Muscle of back (tissue), 13 donors: ENCODE measurements at places on chromosomes 1 and 21.

DNA sequence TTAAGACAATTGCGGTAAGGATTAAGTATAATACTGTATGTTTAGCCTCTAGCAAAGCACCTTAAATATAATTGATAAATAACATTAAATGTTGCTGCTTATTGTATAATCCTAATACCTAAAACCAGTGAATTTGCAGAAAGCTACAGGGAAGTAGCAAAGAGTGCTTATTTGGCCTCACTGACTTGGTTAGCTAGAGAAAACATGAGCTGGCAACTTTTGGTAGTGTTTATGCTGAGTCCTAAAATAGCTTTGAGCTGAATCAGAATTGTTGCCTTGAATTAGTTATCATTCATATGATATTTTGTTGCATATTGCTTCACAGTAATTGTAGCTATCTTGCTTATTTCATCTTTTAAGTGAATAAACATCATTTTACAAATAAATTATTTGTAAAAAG is 3.5 kb downstream of the TRIM67 start:
- DNase-seq = no peak

GRCh38 chr1:225745273-225745672 is 32.4 kb upstream of the SRP9 start:
- no peak for DNase-seq

DNA sequence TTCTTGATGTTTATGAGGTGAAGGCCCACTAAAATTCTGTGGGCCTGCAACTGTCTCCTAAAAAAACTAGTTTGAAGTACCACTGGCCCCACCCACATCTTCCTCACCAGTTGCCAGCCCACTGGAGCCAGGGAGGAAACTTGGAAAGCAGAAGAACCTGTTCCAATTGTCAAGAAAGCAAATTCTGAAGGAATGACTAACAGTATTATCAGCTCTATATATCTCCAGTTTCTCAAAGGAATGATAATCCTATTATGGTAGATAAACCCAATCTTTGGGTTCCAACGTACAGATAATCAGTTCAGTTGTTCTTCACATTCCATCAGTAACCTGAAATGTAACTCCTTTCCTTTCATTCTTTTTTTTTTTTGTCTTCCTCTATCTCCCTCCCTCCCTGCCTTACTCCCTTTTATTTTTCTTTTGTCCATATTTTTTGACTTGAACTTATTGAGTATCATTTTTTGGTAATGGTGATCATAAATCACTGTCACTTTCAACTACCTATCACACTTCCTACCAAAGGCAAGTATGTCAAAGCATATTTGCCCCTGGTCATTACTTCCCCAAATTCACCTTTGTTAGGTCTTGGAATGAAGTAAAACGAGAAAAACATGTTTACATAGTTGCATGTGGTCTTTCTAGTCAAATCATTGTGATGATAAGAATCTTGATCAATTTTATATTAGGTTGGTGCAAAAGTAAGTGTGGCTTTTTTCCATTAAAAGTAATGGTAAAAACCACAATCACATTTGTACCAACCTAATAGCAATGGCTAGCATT is 943.4 kb downstream of the TTLL7 start:
- DNase-seq = no peak

- DNase-seq = no peak
These were observed 112.9 kb downstream of the MAB21L3 start for GRCh38 chr1:116224111-116224510.

DNA sequence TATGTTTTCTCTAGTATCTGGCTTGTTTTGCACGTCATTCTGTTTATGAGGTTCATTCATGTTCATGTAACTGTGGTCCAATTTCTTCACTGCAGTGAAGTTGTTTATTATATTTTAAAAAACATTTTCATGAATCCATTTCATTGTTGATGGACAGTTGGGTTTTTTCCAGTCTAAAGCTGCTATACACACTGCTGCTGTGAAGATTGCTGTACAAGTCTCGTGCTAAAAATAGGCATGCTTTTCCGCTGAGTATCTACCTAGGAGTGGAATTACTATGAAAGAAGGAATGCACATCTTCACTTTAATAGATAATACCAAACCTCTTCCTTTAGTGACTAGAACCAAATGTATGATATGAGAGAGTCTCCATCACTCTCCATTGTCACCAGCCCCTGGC is 49.0 kb upstream of the ETS2 start:
- peak; percentile 82 for DNase-seq

GRCh38 chr1:11860083-11860482 is 1.3 kb upstream of the NPPB start:
- no peak for DNase-seq

DNA sequence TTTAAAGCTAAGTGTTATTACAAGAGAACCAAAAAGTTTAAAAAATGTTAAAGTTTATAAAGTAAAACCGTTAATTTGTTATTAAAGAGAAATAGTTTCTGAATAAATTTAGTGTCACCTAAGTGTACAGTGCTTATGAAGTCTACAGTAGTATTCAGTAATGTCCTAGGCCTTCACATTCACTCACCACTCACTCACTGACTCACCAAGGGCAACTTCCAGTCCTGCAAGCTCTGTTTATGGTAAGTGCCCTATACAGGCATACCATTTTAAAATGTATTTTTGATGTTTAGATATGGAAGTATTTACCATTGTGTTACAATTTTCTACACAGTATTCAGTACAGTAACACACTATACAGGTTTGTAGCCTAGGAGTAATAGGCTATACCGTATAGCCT is 60.1 kb upstream of the GCLM start:
- no peak for DNase-seq

GRCh38 chr21:15066123-15066575 is 1.3 kb upstream of the NRIP1 start:
- no peak for DNase-seq

- no peak for DNase-seq
These were observed 2.1 kb upstream of the RAP1GAP start for GRCh38 chr1:21670956-21671902.

DNA sequence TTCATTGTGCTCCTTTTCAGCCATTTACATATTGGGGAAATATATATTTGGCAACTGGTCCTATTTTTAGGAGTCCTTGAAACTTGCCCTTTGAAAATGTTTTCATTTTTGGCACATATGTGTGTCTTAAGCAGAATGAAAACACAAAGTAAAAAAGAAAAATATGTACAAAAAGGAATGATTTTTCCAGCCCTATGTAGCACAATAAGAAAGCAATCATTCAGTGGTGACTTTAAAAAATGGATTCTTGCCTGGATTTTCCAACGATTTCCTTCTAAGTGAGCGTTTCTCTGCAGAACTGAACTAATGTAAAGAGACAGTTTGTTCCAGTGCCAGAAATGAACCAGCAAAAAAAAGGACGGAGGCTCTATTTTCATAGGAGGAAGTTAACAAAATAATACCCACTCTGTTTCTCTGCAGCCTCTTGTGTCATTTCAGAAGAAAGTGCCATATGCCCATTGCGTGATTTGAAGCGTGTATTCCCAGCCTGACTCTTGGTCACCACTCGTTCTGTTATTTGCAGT is 340.1 kb downstream of the SETD4 start:
- peak; percentile 68 for DNase-seq

GRCh38 chr1:114638910-114639309 is 30.9 kb downstream of the DENND2C start:
- no peak for DNase-seq

DNA sequence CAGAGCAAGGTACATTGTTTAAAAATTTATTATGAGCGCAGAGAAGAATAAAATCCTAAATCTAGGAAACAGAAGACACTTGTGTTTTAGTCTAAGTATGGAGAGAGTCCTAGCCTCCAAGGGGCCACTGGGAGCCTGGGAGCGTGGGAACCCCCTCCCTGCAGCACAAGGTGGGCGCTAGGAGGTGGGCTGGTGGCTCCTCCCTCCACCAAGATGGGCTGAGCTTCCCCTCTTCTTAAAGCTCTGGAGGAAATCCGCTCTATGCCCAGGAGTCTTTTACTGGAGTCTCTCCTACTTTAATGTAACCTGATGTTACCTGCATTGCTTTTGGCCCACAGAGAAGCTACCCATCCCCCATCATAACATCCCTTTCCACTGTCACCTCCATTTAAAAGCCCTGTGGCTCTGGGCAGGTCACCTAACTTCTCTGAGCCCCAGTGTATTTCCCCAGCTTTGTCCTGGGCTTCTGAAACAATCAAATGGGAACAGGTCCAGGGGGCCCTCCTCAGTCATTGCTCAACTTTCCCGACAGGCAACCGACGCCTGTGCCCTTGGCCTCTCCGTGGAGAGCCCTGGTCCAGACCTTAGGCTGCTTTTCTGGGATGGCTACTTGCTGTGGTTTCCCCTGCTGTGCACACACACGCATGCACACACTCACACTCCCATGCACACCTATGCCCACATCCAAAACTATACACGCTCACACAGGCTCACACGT is 181.5 kb downstream of the NPHP4 start:
- no peak for DNase-seq

- DNase-seq = no peak
These were observed 54.7 kb downstream of the ELK4 start for GRCh38 chr1:205576805-205577761.

GRCh38 chr21:45820171-45821091 is 161.1 kb upstream of the COL6A1 start:
- DNase-seq = peak; percentile 91

GRCh38 chr1:235865565-235866204 is 1.0 kb downstream of the LYST start:
- DNase-seq = no peak

- DNase-seq = no peak
These were observed 119.7 kb downstream of the TGFB2 start for GRCh38 chr1:218464871-218465270.

DNA sequence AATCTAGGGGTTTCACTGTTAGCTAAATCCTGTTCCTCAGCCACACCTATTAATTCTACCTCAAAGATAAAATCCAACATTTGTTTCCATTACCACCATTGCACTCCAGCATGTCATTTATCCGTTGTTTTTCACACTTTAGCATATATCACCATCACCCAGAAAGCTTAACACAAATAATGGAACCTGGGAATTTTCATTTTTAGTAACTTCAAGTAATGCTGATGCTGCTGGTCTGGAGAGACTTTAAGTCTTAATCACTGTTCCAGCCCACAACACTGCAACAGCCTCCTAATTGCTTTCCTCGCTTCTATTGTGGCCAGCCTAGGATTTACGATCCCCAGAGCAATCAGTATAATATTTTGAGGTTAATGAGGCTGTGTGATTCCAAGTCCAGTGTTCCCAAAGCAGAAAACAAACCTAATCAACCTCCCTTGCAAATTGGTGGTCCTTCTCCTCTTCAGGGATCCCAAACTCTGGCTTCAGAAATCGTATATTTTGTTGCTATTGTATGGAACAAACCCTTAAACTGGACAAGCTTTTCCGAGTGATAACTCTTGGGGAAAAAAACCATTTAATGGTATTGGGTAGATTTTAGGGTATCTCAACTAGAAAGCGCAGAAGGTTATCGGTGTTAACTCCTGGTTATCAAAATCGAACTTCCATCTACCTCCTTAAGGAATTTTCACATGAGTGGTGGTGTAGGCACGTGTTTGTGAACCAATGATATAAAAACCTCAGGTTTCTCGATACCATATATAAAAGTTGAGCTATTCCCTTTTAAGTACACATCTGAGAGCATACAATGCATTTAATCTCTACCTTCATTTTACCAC is 50.0 kb upstream of the BOLA1 start:
- no peak for DNase-seq

DNA sequence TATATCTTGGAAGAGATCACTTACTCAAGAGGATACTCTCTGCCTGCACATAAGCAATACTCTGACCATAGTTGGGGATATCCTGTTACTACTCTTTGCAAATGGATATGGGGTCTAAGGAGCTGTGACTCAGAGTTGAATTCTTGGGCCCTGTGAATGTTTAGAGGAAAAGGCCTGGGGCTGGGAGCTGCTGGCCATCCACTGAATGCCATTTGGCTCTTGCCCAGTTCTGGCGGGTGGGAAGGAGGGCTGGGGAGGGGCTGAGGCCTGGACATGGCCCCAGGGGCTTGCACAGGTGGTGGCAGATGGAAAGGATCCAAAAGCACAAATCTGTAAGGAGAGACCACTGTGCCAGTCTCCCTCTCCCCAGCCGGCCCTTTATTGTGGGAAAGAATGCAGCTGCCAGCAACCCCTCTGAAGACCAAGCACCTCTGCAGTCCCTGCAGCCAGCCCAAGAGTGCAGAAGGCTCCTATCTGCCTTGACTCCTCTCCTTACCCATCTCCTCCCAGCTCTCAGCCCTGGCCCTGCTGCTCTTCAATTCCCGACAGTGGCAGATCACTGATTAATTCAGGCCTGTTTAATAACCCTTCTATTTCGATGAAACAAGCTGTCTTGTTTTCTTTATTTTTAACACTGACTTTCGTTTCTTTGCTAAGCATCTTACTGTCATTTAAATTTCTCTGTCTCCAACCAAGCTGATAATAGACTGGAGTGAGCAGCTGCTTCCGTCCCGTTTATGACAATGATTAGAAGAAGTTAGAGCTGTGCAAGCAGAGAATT is 12.1 kb downstream of the PLXNA2 start:
- DNase-seq = no peak

GRCh38 chr1:200732438-200732837 is 6.3 kb upstream of the CAMSAP2 start:
- no peak for DNase-seq

DNA sequence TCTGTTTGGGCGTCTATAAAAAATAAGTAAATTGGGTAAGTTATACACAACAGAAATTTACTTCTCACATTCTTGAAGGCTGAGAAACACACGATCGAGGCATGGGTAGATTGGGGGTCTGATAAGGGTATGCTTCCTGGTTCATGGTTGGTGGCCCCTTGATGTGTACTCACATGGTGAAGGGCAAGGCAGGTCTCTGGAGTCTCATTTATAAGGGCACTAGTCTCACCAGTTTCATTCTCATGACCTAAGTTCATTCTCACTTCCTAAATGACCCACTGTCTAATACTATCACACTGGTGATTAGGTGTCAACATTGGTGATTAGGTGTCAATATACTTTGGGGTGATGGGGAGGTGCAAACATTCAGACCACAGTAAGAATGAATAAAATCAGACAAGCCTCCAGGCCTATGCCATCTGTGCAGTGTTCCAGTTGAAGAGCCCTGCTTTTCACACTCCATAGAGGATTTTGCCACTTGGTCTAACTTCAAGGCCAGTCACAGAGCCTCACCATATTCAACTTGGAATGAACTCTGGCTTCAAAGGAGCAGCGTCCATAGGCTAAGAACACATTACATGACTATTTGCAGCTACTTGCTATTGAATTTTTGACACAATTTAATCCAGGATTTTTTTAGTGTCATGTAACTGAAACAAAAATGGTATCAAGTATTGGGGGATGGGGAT is 2.5 kb upstream of the GBP4 start:
- no peak for DNase-seq

- DNase-seq = no peak
These were observed 52.7 kb downstream of the AGPAT3 start for GRCh38 chr21:43917515-43918384.
